ENCODE measurements at places on chromosomes 4 and X. TPM values are rescaled to one million over a fixed set of nuclear protein-coding genes. Genes with fewer than 3 reads are reported as not detected.

GRCh38 chrX:136577552-136577951, 45.5 kb downstream of the VGLL1 start:
- H3K27me3 ChIP-seq: peaks cover 4% of the 10 kb centered on the region
- H3K27ac ChIP-seq: no peak overlapping the region
- H3K4me1 ChIP-seq: no peaks in the 10 kb centered on the region
- DNase-seq: peak; percentile 32
- no peaks in the 10 kb centered on the region for H3K36me3 ChIP-seq

- no peaks in the 10 kb centered on the region for H3K27me3 ChIP-seq
- no peak overlapping the region for H3K4me3 ChIP-seq
- no peaks in the 10 kb centered on the region for H3K4me1 ChIP-seq
- no peak overlapping the region for H3K27ac ChIP-seq
Measured at GRCh38 chrX:151384807-151385206, 12.2 kb upstream of the VMA21 start.

The AKAP4 gene
- not detected for total RNA-seq

The EGF gene
- total RNA-seq: 4.2 TPM

The UBA1 gene
- total RNA-seq: 256 TPM

Measured in IMR-90 (cell line).